K562 (cell line): ENCODE measurements at places on chromosomes 12 and 14. TPM values are rescaled to one million over a fixed set of nuclear protein-coding genes. Genes with fewer than 3 reads are reported as not detected.

The KLHL33 gene
- 0.15 TPM in 1 of 2 replicates, not detected in the other for polyA plus RNA-seq

The AKAP5 gene
- polyA plus RNA-seq, result 0.11 and 0.40 TPM in 2 replicates

The IKZF4 gene
- 6.4 and 10.2 TPM in 2 replicates for polyA plus RNA-seq

The PLCZ1 gene
- polyA plus RNA-seq, result not detected in 2 replicates

The DDN gene
- polyA plus RNA-seq, result 2.2 and 2.4 TPM in 2 replicates

The INHBC gene
- 0.24 TPM in 1 of 2 replicates, not detected in the other for polyA plus RNA-seq

The TAS2R43 gene
- polyA plus RNA-seq, result not detected in 2 replicates

The USP44 gene
- 2.3 and 2.9 TPM in 2 replicates for polyA plus RNA-seq

The FAM90A1 gene
- polyA plus RNA-seq, result 0.32 TPM in 1 of 2 replicates, not detected in the other

The KRT6C gene
- polyA plus RNA-seq, result not detected in 2 replicates

The NUP37 gene
- polyA plus RNA-seq, result 124 and 138 TPM in 2 replicates

The APAF1 gene
- polyA plus RNA-seq, result 7.2 and 8.4 TPM in 2 replicates

The PTPN21 gene
- 0.62 and 1.6 TPM in 2 replicates for polyA plus RNA-seq

The NKX2-8 gene
- polyA plus RNA-seq, result not detected in 2 replicates

The TAS2R10 gene
- polyA plus RNA-seq, result not detected in 2 replicates

The SERPINA12 gene
- polyA plus RNA-seq, result not detected in 2 replicates

The KRT4 gene
- polyA plus RNA-seq, result not detected in 2 replicates

The PTPRR gene
- polyA plus RNA-seq, result 10.0 and 10.3 TPM in 2 replicates

The GRIN2B gene
- polyA plus RNA-seq, result not detected in 2 replicates
